ENCODE measurements at places on chromosomes 13 and 19.

DNA sequence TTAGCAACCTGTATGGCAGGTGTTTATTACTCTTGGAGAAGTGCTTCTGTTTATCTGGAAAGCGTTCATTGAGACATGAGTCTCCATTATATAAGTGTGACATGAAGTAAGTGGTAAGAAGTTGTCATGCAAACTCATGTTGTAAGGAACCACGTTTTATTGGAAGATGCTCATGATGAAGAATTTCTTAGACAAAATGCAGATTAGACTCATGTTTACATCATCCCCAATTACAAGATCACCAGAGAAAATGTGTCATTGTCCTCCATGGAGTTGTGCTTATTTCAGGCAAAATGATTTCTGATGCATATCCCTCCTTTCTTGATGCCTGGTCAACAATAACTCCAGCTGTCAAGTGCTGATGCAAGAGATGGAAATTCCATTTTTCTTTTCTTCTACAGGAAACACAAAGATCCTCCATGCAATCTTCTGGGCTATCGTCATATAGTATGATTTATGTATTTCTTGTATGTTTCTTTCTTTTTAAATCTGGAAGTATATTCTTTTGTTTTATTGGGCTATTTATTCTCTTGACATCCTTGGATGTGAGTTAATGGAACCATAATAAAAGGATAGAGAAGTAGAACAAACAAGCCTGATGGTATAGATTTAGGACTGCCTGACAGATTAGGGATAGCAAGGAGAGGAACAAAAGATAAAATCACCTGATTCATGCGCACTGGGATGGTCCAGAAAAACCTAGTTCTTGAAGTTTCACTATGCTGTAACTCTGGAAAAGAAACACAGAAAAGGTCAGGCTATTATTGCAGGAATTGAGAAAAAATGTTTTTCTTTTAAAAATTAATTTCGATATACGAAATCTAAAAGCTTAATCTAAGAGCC lies 50.7 kb upstream of the DIAPH3 start:
- DNase-seq = no peak

GRCh38 chr19:35006342-35006998 lies 6.3 kb downstream of the GRAMD1A start:
- DNase-seq = no peak

GRCh38 chr13:90950160-90950559 lies 397.3 kb upstream of the MIR17HG start:
- no peak for DNase-seq

DNA sequence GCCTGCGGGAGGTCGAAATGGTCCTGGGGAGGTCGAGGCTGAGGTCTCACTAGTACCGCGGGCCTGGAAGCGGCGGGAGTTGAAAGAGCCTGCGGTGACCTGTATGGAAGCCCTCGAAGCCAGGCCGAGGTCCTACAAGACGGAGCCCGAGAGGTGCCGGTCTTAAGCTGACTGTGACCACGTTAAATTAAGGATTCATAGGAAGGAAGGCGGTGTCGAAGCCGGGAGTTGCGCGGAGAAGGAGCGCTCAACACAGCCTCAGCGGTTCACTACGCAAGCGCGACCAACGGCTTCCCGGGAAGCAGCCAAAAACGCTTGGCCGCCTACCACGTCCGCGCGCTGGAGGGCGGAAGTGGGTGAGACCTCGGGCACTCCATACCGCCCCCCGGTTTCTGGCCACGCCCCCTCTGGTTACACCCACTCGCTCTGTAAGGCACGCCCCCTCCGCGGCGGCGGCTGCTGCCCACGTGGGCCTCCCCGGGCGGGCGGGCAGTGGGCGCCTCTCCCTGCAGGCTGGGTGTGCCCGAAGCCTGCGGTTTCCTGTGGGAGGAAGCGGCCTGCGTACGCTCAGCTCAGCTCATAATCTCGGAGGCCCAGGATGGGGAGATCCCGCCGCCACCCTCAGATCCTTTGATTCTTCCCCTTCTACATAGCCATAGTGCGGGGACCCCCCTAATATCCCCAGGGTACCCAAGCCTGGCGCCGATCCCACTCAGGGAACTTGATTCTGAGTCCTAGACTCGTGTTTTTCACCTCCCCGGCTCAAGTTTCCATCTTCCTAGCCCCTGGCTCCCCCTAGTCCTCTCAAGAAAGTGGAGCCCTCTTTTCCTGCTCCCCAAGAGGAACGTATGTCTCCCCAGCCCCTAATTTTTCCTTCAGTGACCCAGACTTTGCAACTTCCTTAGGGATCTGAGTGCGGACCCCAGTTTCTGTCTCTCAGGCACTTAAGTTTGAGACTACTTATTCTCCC lies 3.4 kb upstream of the EMP3 start:
- peak; percentile 94 for DNase-seq

DNA sequence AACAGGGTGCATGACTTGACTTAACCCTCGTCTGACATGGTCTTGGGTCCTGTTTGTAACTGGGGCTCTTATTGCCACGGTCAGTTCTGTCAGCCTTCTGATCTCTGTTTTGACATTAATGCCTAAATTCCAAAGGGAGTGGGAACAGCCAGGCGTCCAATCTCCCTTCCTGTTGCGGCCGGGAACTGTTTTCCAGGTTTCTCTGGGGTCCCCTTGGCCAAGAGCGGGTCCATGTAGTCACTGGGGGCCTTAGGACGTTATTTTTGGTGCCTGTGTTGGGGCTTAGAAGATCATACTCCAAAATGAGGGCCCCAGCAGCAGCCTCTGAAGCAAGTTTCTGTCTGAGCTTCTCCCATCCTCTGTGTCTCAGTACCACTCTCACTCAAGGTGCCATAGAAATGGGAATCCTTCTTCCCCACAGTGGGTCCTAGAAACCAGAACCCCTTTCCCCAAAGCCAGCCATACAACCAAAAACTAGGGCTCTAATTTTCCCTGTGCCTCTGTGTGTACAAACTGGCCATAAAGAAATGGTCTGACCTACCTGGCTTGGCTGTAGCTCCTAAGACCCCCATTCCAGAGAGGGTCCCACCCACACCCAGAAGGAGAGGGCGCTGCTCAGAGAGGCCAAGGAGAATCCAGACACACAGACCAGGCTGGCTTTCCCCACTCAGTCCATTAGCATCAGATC lies 50.4 kb downstream of the C13orf46 start:
- no peak for DNase-seq

DNA sequence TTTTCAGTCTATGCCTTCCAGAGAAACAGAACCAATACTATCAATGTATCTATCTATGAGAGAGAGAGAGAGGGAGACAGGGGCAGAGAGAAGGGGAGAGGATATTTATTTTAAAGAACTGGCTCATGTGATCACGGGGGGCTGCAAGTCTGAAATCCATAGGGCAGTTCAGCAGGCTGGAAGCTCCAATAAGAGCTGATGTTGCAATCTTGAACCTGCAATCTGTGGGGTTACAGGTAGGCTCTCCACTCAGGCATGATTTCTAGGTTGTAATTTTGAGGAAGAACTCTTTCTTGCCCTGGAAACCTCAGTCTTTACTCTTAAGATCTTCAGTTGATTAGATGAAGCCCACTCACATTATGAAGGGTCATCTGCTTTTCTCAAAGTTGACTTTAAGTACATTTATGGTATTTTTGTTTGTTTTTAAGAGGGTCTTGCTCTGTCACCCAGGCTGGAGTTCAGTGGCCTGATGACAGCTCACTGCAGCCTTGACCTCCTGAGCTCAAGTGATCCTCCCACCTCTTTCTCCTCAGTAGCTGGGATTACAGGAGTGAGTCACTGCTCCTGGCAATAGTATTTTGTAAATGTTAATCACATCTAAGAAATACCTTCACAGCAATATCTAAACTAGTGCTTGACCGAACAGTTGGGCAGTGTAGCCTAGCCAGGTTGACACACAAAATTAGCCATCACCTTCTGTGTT lies 376.4 kb downstream of the FGF9 start:
- DNase-seq = no peak

DNA sequence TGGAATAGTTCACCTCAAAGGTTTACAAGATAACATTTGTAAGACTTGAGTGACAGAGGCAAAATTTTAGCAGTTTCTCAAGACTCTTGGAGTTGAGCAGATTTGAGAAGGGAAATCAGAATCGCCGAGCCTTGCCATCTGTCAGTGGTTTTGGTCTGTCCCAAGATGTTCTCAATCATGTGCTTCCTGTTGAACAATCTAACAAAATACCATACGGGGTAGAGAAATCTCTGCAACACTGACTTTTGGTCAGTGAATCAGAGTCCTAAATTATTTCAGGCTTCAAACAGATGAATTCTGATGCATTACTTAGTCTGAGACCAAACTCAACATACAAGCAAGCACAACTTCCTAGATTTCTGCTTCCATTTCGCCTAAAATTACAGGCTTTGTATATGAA lies 3.8 kb downstream of the KCTD12 start:
- no peak for DNase-seq

DNA sequence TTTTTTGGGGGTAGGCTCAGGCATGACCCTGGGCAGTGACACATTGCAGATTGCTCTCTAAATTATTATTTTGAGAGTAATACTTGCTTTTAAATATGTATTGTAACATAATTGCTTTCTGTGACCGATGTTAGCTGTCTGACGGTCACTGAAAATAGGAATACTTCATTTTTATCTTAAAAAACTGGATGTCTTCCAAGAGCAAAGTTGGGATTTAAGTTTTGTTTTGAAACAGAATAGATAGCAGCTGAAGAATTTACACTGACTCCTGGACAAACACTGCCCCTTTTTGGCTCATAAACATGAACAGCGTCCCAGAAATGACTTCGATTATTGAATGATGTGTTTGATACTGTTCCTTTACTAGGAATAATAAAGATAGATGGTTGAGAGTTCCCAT lies 535.9 kb downstream of the GPC5 start:
- no peak for DNase-seq

DNA sequence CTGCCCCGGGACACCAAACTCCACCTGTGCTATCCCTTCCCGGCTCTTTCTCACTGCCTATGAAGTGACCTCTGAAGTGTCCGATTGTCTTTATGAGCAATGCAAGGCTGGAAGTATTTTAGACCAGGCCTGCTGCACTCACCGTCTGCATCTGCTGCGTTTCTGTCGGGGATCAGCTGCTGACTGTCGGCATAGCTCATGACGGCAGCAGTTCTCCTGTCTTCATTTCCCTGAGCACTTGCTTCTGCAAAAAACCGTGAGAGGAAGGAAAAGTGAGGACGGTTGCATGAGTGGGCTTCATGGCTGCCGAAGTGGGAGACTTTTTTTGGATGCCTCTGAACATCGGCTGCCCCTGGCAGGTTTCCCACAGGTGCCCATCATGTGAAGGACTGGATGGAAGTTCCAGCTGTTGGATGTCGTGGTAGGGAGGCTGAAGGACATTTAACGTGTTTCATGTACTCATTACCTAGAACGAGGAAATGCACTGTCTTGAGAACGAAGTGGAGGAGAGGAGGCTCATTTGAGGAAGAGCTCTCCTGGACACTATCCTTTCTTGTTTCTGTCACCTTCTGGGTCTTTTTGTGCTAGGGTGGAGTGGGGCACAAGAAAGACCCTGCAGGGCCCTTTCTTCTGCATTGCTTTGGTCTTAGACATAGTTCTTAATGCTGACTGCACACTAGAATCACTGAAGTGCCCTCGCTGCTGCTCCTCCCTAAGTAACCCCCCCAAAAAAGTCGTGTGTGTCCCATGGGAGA lies 94.7 kb downstream of the RNASEH2B start:
- no peak for DNase-seq

DNA sequence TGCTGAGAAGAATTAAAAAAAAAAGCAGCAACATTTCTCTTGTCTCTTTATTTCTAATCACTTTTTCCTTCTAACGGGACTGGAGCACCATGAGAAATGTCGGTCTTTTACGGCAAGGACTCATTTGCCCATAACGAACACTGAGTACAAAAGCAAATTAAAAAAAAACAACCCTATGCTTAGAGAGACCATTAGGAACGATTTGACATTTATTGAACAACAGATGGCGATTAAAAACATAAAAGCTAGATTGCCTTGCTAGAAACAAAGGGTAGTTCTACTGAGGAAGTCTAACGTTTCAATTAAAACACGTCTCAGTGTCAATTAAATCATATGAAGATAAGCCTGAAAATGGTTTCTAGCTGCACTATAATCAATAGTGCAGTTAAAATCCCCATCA lies 51.1 kb downstream of the OLFM4 start:
- DNase-seq = no peak

DNA sequence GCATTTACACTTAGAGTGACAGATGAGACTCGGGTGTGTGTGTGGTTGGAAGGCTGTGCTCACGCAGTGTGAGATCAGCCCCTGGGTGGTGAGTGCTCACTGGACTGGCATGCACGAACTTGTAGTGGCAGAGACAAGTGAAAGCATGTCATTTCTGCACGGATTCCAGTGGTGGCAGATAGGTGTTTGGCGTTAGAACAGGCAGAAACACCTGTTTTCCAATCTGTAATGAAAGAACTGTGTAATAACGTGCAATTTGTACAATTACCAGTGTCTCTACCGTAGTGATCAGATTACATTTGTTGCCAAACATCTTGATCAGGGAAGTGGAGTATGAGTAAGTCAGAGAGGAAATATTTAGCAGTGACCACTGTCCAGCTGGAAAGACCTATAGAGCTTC lies 8.2 kb downstream of the LAMP1 start:
- DNase-seq = no peak

- DNase-seq = no peak
Observed at GRCh38 chr19:2327773-2328400, 499 bp downstream of the LSM7 start.

- no peak for DNase-seq
Observed at GRCh38 chr19:53132141-53132991, at the start of gene ZNF415. Gene ZNF415, minus strand, starts transcription at chr19:53132910. Its CDS starts 10,234 bp downstream, at chr19:53122676.

DNA sequence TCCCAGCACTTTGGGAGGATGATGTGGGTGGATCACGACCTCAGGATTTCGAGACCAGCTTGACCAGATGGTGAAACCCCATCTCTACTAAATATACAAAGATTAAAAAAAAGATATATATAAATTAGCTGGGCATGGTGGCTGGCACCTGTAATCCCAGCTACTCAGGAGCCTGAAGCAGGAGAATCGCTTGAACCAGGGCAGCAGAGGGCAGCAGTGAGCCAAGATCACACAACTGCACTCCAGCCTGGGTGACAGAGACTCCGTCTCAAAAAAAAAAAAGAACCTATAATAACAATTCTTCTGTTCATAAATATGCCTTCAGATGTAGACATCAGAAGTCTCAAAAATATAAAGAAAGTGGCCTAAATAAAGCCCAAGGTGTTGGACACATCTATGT lies 7.6 kb downstream of the ZNF737 start:
- DNase-seq = no peak

All from NCI-H1436 treated with DMSO at 0.1 percent for 48 hours (cell line).